ENCODE measurements at places on chromosomes 4 and X.

GRCh38 chr4:85777908-85778631 is 303.1 kb downstream of the ARHGAP24 start:
- no peak for DNase-seq

GRCh38 chr4:6205973-6206372 is 5.6 kb upstream of the JAKMIP1 start:
- DNase-seq, result no peak

GRCh38 chr4:152534541-152535359 is 1.1 kb downstream of the FBXW7 start:
- DNase-seq, result peak; percentile 73

GRCh38 chr4:153731239-153731638 is 28.6 kb downstream of the RNF175 start:
- no peak for DNase-seq

Data from endodermal cell (in vitro differentiated cells).